ENCODE measurements at places on chromosomes 16 and 17.

- no peak for DNase-seq
Measured at GRCh38 chr17:70099884-70100283, 24.9 kb downstream of the KCNJ16 start.

DNA sequence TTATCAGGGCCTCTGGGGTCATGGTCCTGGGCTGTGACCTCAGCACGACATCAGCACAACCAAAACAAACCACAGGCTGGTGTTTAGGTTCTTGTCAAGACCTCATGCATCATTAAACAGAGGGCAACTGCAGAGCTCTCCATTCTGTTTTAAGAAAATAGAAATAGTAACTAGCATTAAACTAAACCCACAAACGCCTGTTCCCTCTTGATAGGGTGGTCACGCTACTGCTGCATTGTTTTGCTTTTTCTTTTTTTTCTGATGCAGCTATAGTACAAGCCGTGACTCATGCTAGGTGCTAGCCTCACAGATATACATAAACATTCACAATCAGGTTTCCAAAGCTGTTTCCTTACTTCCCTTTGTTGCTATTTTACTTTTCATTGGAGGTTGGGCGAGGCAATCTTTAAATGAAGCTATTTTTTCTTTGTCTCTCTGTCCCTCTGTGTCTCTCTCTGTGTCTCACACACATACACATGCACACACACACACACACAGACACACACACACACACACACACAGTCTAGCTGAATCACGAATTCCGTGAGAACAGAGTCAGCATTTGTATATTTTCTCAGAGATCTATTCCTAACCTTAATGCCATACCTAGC is 310.3 kb downstream of the CDH13 start:
- DNase-seq = no peak

DNA sequence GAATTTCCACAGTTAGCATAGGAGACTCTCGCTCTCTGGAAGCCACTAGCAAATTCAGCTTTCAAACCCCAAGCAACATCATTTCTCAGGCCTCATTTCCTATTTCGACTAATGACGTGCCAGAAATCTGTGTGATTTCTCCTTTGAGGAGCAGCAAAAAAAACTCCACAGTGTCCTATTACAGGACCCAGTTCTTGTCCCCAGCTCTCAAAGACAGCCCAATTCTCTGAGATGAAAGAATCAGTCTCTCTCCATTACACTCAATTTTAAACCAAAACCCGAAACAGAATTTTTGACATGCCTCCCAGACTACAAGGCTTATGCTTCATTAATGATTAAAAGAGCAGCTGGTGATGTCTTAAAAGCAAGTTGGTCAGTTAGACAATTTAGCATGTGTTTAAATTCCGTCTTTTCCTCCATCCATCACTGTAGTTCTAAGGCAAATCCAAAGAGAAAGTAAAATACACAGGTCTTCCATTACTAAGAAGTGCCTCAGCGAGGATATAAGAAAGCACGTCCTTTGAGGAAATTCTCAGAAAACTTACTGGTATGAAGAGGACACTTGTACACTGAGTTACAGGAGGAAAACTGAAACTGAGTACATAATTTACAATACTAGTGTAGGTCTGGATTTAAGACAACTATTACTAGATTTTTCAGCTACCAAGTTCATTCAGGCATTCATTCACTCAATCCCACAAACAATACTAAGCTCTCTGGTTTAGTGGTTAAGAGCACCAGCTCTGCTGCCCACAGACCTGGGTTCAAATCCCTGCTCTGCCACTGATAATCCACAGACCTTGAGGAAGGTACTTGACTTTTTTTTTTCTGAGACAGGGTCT is 12.5 kb downstream of the TOM1L2 start:
- DNase-seq = no peak

- DNase-seq = no peak
Measured at GRCh38 chr17:10798332-10798749, 5.6 kb downstream of the TMEM238L start.

GRCh38 chr16:23124315-23124714 is 24.9 kb downstream of the USP31 start:
- DNase-seq = no peak

DNA sequence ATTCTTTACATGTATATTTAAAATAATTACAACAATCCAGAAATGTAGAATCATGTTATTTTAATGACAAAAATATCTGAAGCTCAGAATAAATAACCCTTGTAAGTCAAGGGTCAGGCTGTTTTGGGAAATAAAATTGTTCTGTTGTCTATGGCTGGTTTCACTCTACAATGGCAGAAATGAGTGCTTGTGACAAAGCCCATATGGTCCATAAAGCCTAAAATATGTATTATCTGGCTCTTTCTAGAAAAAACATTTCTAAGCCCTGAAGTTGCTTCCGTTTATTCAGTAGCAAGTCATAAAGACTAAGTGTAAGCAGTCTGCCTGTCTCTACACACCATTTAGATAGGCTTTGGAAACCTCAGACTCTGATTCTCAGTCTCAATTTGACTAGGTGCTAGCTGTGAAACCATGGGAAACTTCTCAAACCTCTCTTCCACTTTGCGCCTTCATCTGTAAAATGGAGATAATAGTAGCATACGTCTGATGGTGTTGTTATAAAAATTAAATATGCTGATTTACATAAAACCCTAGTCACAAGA is 365.7 kb upstream of the CA10 start:
- no peak for DNase-seq

DNA sequence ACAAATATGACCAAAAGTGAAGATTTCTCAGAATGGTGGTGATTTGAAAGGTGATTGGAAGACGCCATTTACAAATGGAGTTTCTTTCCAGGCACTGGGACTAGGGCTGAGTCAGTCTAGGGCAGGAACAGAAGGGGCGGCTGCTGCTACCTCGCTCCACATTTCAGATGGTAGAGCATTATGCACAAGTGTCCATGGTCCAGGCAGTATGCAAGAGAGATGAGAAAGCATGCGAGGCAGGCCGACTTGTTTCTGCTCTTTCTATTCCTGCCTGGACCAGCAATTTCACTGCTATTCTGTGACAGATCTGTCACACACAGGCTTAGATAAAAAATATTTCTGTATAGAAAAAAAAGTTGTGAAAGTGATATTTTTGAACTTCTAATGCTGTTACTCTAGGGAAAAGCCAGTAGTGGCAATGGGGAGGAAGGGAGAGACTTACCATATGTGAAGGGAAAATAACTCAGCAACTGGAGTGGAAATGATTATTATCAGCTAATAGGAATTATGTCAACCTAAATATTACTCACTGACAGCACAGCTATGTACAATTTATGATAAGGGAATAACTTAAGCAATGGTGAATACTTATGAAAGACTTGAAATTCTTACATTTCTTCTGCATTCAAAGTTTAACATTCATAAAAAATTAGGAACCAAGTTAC is 134.7 kb upstream of the NETO2 start:
- DNase-seq = no peak

DNA sequence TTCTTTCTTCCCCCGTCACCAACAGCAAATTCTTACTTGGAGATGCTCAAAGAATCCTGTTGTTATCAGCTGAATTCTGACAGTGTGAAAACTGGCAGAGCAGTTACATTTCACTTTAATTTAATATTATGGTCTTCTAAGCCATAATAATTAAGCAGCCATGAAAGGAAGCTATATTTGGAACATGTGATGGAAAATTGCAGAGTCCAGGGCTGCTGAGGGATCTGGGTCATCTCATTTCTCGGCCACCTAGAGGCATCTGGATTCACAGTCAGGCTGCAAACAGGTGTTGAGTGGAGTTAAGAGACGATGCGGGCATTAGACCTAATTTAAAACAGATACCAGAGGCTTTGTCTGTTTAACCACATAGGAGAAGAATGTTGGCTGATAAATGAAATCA is 38.4 kb downstream of the CHD9NB start:
- no peak for DNase-seq

- no peak for DNase-seq
Measured at GRCh38 chr17:10059684-10060211, 138.7 kb downstream of the GAS7 start.

DNA sequence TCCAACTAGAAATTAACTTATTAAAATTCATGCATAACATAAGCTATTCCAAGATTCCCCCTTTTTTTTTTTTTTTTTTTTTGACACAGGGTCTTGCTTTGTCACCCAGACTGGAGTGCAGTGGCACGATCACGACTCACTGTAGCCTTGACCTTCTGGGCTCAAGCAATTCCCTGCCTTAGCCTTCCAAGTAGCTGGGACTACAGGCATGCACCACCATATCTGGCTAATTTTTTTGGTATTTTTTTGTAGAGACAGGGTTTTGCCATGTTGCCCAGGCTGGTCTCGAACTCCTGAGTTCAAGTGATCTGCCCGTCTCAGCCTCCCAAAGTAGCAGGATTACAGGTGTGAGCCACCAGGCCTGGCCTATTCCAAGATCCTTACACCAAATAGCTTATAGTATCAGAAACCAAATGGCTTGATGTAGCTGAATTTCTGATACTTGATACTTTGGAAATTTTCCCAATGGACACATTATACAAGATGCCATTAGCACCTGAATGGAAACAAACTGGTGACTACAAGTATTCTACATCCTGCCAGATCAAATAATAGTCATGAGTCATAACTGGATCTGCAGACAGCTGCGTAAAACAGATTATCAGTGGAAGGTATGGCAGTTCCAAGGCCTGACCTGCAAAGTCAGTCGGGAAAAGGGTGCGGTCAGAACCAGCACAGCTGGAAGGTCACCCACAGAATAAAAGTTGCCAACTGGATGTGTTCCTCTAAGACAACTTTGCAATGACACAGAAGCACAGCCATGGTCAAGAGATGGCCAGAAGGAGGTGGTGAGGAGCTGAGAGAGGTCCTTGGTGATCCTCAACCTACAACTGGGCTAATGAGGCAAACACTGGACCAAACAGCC is 14.5 kb downstream of the TUBG1 start:
- no peak for DNase-seq

DNA sequence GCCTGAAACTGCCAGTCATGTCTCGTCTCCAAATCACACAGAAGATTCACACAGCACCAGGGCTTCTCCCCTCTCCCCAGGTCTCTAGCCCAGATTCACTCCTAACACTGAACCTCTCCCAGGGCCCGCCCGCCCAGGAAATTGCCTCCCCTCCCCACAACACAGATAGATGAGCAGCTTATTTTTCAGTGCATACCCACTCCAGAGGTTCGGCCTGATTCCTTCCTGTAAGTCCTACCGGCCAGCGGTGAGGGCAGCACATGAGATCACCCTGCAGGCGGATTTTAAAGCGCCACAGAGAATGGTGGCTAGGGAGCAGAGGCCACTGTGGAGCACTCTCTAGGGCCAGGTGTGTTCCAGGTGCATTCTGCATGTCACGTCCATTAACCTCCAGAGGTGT is 301.8 kb downstream of the IRF8 start:
- DNase-seq = no peak

DNA sequence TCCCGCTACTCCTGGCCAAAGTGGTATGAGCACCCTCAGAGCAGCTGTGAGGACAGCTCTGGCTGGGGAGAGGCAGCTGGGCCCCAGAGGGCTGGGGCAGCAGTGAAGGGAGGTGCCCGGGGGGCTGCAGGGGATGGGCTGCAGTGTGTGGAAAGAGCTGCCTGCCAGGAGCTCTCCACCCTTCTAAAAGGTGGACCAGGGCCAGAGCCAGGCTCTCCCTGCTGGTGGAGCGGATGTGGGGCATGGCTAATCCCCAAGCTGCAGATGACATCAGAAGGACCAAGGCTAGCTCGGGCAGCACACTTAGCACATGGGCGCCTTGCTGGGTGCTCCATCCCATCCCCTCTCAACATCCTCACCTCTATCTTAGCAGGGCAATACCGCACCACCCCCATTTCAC is 103.1 kb downstream of the SDK2 start:
- DNase-seq = no peak

DNA sequence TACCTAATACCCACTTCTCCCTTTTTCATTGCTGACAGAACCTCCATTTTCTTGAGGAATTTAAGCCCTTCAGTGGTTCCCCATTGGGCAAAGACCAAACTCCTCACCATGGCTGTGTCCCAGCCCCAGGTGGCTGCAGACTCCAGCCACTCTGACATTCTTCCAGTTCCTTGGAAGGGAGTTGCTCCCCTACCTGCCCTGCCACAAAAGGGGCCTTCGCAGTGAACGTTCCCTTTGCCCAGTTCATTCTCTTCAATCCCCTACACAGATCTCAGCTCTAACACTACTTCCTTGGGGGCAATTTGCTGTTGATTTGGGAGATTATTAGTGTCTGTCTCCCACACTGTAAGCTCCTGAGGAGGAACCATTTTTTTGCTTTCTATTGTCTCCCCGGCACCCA is 3.2 kb upstream of the AKTIP start:
- DNase-seq = no peak

- no peak for DNase-seq
Measured at GRCh38 chr17:67662712-67663111, 55.0 kb upstream of the NOL11 start.
